ENCODE measurements at places on chromosomes 11 and 22. TPM values are rescaled to one million over a fixed set of nuclear protein-coding genes. Genes with fewer than 3 reads are reported as not detected.

DNA sequence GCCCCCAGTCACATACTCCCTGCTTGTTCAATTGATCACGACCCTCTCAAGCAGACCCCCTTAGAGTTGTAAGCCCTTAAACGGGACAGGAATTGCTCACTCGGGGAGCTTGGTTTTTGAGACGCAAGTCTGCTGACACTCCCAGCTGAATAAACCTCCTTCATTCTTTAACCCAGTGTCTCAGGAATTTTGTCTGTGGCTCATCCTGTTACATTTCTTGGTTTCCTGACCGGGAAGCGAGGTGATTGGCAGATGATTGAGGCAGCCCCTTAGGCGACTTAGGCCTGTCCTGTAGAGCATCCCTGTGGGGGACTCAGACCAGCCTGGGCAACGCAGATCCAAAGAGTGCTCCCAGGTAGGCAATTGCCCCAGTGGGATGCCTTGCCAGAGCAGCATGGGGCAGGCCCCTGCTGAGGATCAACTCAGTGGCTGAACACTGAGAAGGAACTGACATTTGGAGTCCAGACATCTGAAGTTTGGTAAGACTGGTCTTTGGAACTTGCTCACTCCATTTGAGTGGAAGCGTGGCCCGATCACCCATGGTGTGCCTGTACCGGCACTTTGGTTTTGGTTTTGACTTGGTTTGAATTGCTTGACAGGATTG is 51.5 kb downstream of the NEU3 start:
- no peaks in the 10 kb centered on the region for H3K36me3 ChIP-seq
- no peaks in the 10 kb centered on the region for H3K27me3 ChIP-seq
- DNase-seq, result no peak
- H3K27ac ChIP-seq, result no peak overlapping the region
- no peak overlapping the region for H3K4me3 ChIP-seq

DNA sequence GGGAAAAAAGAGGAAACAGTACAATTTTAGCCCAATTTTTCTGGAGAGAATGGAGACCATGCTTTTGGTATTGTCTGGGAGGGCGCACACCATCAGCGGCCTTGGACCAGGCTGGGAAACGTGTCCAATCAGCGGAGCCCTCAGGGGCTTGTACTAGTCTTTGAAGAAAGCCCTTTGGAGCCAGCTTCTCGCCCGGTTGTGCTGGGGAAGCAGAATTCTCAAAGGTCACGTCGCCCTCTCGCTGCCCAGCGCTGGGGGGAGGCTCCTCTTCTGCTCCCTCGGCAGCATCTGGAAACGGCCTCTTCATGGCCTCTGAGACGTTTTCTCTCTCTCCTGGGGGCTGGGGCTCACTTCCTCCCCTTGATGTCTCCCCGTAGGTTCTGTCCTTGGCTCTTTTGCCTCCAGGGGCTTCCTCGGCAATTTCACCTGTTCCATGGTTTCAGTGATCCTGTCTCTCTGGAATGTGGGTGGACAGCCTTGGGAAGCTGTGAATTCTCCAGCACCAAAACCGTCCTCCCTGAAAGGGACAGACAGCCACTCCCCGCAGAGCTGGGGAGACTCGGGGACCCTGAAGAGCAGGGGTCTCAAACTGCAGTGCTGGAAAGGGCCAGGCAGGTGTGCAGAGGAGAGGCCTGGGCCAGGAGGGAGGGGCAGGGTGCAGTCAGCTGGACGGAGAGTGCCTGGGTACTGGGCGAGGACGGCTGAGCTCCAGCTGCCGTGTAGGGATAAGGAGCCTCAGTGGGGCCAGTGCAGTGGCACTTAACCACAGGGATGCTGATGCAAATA is 80.2 kb downstream of the RPS6KA4 start:
- H3K4me1 ChIP-seq, result no peaks in the 10 kb centered on the region
- H3K4me3 ChIP-seq, result no peak overlapping the region
- no peaks in the 10 kb centered on the region for H3K36me3 ChIP-seq
- DNase-seq, result no peak
- no peak overlapping the region for H3K27ac ChIP-seq

DNA sequence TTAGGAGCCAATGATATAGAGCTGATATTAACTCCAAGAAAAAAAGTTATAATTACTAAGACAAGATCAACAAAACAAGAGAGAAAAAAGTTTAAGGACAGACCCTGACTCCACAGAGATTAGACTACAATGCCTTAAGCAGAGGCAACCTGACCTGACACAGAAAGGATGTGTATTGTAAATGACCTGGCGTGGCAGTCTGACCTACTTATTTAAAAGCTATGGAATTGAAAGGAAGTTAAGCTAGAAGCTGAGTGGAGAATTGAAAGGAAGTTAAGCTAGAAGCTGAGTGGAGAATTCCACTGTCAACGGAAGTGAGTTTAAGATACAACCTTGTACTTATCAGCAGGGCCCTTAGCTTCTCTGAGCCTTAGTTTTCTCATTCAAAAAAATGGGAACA is 885.4 kb downstream of the OPCML start:
- H3K4me3 ChIP-seq, result no peak overlapping the region
- H3K27me3 ChIP-seq, result no peaks in the 10 kb centered on the region
- H3K36me3 ChIP-seq, result no peaks in the 10 kb centered on the region
- DNase-seq, result no peak

- H3K27ac ChIP-seq, result no peak overlapping the region
- no peaks in the 10 kb centered on the region for H3K36me3 ChIP-seq
- peaks cover 71% of the 10 kb centered on the region for H3K27me3 ChIP-seq
Observed at GRCh38 chr11:119418759-119419158, 4.2 kb downstream of the THY1 start.

The C2CD2L gene
- total RNA-seq, result 30.6 TPM

The SERPING1 gene
- not detected for total RNA-seq

The C11orf87 gene
- not detected for total RNA-seq

The WDR74 gene
- 91.3 TPM for total RNA-seq

The SCGB1D2 gene
- not detected for total RNA-seq

All from T-cell (primary cell).